ENCODE measurements at places on chromosomes 2 and 18.

DNA sequence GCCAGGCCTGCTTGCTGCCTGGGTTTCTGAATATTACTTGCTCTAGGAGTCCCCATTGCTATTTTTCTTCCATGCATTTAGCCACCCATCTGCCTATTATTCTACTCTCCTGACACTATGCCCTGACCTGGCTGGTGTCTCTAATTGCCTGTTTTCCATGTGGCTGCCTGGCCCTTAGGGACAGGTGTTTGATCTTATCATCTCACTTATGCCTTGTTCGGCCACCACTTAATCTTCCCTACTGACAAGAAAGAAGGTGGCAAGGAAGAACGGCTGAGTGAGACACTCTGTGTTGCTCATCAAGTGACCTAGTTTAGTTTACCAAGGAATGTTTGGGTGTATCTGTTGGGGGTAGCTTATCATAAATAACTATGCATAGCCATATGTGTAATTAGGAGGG lies 50.4 kb upstream of the RAPH1 start:
- DNase-seq = no peak

DNA sequence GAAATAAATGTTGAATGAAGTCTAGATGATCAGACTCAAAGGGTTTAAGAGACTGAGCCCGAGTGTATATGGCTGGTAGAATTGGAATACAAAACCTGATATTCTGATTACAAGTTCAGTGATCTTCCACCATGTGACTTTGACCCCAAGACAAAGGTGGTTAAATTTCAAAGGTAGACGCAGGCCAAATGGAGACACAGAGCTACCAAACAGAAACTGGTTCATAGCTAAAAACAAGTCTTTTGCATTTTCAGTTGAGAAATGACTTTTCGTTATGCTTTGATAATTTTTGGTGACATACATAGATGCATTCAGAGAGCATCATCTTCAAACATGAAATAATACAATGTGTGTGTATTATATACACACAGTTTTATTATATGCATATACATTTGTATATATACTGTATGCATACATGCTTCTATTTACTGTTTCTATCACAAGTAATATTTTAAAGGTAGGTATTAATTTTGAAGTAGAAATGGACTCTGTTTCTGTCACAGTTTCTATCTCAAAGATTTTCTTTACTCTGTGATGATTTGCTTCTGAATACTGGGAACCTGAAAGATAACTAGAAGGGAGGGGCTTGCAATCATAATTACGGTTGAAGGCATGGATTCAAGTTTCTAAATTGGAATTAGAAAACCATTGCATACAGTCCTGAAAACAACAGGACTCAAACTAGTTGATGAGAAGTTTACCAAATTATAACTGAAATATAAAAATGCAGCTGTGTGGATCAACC lies 142.3 kb downstream of the ABCA12 start:
- no peak for DNase-seq

- DNase-seq = no peak
Measured at GRCh38 chr18:49073437-49073836, 122.7 kb upstream of the SMAD7 start.

DNA sequence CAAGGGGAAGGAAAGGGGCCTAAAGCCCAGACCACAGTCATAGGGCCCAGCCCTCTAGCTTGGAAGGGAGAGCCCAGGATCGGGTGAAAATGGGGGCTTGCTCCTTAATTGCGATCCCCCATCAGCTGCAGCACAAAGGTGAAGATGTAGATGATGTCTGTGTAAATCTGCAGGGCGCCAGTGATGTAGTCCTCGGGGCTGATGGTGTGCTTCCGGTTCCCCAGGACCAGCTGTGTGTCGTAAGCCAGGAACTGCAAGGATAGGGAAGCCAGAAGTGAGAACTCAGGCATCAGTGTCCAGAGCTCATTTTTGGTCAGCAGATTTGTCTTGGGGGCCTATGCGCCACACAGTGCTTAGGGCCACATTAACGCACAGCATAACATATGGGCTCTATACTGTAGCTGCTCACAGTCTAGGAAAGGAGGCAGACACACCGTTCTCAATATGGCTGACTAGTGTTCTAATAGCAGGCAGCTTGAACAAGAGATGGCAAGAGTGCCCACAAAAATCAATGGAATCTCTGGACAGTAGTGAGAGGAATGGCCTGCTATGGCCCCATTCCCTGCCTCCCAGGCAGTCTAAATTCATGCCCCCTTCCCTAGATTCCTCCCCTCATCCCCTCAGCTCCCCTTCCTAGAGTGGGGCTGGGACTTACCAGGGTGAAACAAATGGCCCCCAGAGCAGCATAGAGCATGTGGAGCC lies 5.2 kb downstream of the PNKD start:
- DNase-seq = no peak

- no peak for DNase-seq
Measured at GRCh38 chr2:239316562-239317465, 84.0 kb downstream of the HDAC4 start.

DNA sequence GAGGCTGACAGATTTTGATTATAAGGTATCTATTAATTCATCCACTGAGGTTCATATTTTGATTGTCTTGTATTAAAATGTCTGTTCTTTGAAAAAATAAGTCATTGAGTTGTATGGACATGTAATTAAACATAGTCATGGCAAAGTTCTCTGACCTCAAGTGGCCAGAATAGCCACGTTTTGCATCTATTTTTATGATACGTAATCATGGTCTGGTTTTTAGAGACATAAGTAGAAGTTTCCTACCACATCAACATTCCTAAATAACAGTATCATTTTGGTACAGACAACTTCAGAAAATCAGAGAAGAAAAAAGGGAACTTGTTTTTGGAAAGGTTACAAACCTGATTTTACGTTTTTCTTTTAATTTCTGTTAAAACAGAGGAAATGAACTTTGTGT lies 47.6 kb downstream of the COL5A2 start:
- DNase-seq = no peak

All from urinary bladder (tissue), 4 donors.